ENCODE measurements at places on chromosomes 7 and 10.

GRCh38 chr7:82021036-82021435, 251.2 kb upstream of the HGF start:
- DNase-seq, result no peak

DNA sequence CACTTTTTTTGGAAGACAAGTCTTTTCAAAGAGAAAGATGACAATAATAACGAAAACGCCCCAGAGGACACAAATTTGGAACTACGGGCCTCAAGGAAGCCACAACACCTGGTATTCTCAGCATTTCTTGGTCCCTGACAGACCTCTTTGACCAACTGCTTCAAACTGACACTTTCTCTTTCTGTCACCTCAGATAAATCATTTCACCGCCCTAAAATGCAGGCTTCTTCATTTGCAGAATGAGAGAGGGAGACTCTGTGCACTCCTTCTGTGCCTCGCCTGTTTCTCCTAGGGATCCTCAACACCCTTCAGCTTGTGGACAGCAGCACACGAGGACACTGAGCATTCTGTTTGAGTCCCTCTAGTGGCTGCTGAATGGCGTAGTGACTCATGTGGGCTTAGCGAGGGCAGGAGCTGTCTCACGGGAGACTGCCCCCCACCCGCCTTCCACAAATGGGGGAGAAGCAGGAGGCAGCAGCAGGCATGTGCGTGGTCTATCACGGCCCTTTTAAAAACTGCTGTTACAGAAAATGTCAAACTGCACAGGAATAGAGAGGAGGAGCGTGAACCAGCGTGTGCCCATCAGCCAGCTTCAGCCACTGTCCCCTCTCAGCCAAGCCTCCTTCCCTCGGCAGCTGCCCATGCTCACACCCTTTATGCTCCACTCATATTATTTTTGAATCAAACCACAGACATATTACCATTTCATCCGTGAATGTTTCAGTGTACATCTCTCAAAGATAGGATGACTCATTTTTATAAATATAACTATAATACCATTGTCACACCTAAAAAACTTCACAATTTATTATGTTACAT, 41.4 kb downstream of the GSDME start:
- DNase-seq, result no peak

- DNase-seq, result no peak
Measured at GRCh38 chr10:6400331-6400730, 179.7 kb downstream of the PRKCQ start.

GRCh38 chr10:91381257-91381891, 28.8 kb upstream of the HECTD2 start:
- no peak for DNase-seq
